ENCODE measurements at places on chromosomes 3 and 15. TPM values are rescaled to one million over a fixed set of nuclear protein-coding genes. Genes with fewer than 3 reads are reported as not detected.

The COL6A5 gene
- total RNA-seq, result 0.54 TPM

The APOD gene
- not detected for total RNA-seq

The NFKBIZ gene
- 222 TPM for total RNA-seq

The GP5 gene
- 0.27 TPM for total RNA-seq

The PPP1R14D gene
- total RNA-seq, result not detected

The NR2E3 gene
- not detected for total RNA-seq

The RLBP1 gene
- not detected for total RNA-seq

The SCG5 gene
- total RNA-seq, result 0.27 TPM

The CXCR6 gene
- total RNA-seq, result under 0.01 TPM

The COLQ gene
- 0.81 TPM for total RNA-seq
